ENCODE measurements at places on chromosomes 4 and X.

GRCh38 chr4:181745933-181746625, 497.1 kb upstream of the TENM3 start:
- no peak for DNase-seq

- DNase-seq, result no peak
Observed at GRCh38 chrX:13750204-13750603, 15.7 kb downstream of the OFD1 start.

GRCh38 chrX:28586286-28586685, 960 bp upstream of the IL1RAPL1 start:
- DNase-seq, result no peak

- DNase-seq, result no peak
Observed at GRCh38 chrX:69996113-69996468, 53.6 kb downstream of the AWAT2 start.

DNA sequence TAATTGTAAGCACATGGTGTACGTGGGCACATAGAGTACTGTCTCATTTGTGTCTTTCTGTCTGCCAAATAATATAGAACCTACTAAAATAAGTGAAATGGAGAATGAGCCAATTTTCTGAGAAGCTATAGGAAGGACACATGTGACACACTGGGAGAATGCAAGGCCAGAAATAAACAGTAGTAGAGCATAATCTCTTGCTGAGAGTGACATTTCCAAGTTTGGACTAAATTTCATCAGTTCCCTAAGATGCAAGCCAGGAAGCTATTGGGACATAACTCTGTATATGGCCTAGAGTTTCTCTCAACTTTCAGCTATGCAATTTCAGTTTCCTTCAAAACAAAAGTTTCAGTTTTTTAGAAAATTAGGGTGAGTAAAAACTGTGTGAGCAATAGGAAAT, 638.7 kb downstream of the PCDH18 start:
- DNase-seq, result no peak

DNA sequence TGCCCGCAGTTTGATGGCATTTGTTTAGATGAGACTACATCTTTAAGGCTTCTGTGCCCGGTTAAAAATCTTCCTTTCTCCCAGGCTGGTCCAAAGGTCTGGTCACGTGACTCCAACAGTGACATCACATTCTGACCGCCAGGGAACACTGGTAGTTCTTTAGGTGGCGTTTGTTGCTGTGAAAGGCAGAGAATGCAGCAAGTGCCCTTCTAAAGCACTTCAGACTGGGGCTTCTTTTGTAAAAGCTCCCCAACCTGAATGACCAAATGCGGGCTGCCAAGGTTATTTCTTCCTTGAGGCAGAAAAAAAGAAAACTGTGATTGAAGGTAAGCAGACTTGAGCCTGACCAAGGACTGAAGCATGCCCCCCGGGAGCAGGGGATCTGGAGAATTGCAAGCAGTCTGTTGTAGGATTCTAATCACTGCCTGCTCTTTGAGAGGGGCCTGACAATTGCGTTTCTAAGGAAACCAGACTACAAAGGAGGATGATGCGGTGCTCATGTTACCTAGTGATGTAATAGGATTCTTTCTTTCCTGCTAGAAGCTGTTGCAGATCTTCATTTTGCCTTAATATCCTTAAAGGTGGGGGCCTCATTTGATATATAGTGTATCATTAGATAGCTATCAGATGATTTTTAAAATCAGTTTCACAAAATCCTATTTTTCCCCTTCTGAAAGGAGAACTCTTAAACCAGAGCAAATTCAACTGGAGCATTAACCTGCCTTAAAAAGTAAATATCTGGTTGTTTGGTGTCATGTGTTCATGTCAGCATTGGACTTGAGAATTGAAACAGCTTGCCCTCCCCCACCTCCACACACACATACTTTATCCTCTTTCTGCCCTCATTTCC, 133.1 kb downstream of the AKAP4 start:
- no peak for DNase-seq

DNA sequence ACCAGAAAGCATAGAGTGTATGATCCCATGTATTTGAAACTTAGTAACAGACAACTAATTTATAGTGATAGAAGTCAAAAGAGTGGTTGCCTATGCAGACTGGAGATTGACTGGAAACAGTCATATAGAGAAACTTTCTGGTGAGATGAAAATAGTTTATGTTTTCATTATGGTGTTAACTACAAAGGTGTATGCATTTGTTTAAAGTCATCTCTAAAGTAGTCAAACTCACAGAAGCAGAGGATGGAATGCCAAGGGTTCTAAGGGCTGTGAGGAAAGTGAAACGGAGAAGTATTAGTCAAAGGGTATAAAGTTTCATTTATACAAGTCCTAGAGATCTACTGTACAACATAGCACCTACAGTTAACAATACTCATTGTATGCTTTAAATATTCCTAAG, 45.8 kb downstream of the ENOX2 start:
- no peak for DNase-seq

DNA sequence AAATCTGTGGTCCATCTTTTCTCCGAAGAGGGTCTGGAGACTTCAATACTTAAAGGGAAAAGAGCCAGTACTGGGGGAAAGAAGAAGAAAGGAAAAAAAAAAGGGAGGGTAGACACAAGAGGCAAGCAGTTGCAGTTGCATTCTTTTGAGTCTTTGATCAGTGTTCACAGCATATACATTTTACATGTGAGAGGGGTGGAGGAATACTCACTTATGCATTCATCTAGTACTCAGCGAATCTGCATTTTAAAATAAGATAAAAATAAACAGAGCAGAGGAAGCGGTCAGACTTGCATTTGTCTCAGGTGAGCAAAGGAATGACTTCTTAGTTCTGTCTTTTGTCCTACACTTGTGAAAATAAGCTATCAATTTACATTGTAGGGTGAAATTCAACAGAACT, 275.6 kb downstream of the SLC7A11 start:
- no peak for DNase-seq

GRCh38 chrX:144293229-144293628, 409.4 kb downstream of the UBE2NL start:
- no peak for DNase-seq

DNA sequence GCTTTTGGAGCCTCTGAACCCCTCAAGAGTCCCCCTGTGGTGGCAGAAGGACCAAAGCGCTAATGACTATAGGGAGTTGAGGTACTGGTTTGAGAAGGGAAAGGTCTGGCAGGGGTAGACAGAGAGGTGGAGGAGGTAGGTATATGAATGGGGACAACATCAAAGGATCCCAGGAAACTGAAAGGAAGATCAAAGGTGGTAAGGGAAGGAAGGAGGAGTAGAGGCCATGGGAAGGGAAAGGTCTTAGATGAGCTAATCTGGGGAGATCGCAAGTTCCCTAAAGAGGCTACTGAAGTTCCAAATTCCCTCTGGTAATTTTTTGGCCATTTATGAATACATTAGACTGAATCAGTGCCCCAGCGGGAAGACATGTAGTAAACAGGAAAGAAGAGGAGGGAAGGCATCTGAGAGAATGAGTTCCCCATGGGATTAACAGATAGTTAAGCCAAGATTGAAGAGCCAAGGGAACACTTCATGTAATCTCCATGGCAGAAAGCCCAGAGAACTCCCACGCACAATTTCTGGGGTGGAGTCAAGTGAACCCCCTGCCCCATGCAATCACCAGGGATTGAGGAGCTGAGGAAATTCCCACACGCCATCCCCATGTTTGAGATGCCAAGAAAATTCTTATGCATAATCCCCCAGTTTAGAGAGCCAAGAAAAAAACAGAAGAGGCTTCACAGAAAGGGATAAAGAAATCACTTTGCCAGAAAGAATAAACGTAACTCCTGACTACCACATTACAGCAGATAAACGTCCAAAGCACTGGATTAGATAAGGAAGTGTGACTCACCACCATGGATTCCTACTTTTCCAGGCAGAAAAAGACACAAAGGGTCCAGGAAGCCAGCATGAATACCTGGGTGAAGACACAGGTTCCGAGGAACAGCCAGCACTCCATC, 25.8 kb downstream of the ZNF630 start:
- DNase-seq, result no peak

DNA sequence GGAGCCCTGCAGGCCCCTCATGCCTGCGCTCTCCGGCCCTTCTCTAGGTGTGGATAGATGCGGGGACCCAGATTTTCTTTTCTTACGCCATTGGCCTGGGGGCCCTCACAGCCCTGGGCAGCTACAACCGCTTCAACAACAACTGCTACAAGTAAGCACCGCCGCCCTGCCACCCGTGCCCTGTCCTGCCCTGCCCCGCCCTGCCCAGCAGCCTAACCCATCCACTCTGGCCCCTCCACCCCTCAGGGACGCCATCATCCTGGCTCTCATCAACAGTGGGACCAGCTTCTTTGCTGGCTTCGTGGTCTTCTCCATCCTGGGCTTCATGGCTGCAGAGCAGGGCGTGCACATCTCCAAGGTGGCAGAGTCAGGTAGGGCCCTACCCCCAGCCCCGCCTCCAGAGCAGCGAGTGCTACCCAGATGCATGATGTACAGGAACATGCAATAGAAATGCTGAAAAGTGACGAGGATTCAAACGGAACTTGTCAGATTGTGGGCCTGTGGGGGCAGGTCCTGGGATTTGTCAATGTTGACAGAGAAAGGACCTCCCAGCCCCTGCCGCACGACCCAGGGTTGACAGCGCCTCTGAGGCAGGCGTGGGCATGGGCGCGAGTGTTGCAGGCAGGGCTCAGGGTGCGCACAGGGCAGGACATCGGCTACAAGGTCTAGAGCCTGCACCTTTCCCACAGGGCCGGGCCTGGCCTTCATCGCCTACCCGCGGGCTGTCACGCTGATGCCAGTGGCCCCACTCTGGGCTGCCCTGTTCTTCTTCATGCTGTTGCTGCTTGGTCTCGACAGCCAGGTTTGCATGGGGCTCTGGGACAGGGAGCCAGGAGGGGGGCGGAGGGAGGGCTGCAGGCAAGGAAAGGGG, 5.7 kb downstream of the SLC6A8 start:
- no peak for DNase-seq
